ENCODE measurements at places on chromosomes 5 and 9. TPM values are rescaled to one million over a fixed set of nuclear protein-coding genes. Genes with fewer than 3 reads are reported as not detected.
A peak's percentile ranks its signal among the peaks of the same experiment; 100 is the strongest.

DNA sequence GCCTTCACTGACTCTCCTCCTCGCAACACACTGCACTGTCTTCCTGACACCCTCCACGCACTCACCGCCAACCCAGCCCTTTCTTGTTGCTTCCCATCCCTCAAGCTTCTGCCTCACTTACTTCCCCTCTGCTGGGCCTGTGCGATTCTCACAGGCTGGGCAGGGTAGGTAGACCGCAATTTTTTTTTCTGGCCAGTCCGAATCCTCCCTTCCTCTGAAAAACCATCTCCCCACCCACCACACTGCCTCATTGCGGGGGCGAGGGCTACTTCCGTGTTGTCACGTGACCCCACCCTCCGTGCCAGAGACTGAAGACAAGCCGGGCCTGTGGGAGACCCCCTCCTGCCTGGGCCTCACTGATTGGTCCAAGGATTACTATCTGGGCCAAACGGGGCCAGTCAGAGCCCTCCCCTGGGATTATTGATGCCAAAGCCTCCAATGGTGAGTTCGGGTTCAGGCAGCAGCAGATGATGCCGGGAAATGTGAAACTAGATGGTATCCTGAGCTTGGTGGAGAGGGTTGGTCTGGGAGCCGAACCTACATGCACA, 73.1 kb downstream of the STK10 start:
- peak; percentile 67 for DNase-seq

DNA sequence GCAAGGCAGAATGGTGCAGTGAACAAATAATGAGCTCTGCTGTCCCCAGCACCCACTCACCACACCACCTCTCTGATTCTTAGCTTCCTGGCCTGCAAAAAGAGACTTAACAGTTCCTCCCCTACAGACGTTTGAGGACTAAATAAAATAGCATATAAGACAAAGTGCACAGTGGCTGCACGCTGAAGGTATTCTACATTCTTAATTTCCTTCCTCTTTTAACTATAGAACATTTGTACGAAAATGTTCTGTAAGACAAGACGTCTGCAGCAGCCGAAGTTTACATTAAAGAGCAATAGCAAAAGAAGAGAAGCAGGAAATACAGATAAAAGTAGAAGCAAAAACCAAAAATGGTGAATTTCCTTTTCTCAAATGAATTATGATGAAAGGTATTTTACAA, 15.7 kb downstream of the FBN2 start:
- no peak for DNase-seq

The C9orf50 gene
- 0.23 TPM for total RNA-seq

DNA sequence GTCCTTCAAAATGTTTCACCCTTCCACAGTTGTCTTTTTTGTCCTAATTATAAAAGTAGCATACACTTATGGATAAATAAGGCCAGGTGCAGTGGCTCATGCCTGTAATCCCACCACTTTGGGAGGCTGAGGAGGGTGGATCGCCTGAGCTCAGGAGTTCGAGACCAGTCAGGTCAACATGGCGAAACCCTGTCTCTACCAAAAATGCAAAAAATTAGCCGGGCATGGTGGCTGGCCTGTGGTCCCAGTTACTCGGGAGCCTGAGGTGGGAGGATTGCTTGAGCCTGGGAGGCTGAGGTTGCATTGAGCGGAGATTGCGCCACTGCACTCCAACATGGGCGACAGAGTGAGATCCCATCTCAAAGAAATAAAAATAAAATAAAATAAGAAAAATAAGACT, 1.6 kb downstream of the C5orf52 start:
- DNase-seq, result no peak

DNA sequence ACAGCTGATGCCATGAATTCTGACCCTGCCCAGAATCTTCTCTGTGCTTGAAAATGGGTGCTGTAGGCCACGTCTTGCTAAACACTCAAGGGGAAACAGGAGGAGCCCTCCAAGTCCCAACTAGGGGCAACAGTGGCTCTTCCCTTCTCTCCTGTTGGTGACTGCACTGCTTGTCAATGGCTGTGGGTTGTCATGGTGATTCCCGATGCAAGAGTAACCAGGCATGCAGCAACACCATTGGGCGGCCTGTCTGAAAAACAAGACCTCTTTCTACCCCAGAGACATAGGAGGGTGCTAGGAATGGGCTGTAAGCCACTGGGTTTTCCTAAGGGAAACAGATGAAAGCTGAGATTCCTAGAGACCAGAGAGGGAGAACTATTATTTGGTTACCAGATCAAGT, 201.7 kb upstream of the PANK3 start:
- no peak for DNase-seq

The CCL21 gene
- total RNA-seq, result 2.2 TPM

The SLC34A3 gene
- total RNA-seq, result not detected

The GABRP gene
- total RNA-seq, result not detected

- DNase-seq, result no peak
These were observed 95.8 kb downstream of the LMNB1 start for GRCh38 chr5:126872561-126873354.

The FGFR4 gene
- total RNA-seq, result 64.4 TPM

- no peak for DNase-seq
These were observed 85.1 kb downstream of the SLC24A2 start for GRCh38 chr9:19703702-19704101.

GRCh38 chr9:130283539-130284248, 18.1 kb downstream of the HMCN2 start:
- DNase-seq, result no peak

DNA sequence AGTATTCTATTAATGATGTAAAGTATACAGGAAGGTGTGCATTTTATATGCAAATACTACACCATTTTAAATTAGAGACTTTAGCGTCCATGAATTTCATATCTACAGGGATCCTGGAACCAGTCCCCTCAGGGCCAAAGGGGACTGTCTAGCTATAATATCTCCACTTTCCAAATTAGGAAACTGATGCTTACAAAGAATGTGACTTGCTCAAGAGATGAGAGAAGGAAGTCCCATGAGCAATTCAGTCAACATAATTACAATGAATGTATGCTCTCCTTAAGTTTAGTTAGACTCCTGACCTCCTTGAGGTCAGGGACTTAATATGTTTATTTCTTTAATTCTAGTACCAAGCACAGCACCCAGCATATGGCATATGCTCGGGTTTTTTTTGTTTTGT, 23.7 kb downstream of the NIPBL start:
- no peak for DNase-seq

- no peak for DNase-seq
These were observed 34.5 kb upstream of the BASP1 start for GRCh38 chr5:17182981-17183380.

- peak; percentile 54 for DNase-seq
These were observed 36.6 kb upstream of the RAPGEF1 start for GRCh38 chr9:131776473-131776872.

DNA sequence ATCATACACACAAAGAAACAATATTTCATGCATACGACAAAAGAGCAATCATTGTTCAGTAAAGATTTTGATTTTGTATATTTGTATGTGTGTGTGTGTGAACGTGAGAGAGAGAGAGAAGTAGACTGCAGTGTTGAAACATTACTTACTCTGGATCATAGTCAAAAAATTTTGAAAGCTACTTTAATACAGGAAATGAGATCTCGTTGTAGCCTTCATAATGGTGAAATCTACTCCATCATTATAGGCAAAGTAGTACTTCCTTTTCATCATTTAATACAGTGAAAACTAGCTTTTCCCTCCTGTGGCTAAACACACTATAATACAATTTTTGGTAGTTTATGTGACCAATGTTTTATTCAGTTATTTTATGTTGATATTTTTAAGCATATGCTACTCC, 1427.7 kb upstream of the C9orf72 start:
- no peak for DNase-seq

- no peak for DNase-seq
These were observed 4.4 kb downstream of the PDCD1LG2 start for GRCh38 chr9:5514617-5515260.

The NINJ1 gene
- 31.2 TPM for total RNA-seq

DNA sequence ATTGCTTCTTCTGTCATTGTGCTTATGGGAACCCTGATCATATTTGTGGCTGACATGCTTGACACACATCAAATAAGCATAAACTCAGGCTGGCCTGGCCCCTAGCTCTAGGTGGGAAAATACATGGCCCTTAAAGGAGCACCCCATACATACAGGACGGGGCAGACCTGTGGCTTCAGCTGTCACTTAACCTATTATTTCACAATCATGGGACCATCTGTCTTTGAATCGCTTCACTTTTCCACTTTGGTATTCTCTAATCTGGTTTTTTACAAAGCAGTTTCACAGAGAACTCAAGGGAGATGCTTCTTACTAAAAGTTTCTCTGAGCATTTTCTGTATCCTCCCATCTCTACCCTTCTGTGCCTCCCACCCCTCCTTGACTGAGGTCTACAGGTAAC, 34.6 kb upstream of the LRRTM2 start:
- no peak for DNase-seq

GRCh38 chr5:57770039-57770438, 287.4 kb upstream of the ACTBL2 start:
- no peak for DNase-seq

- no peak for DNase-seq
These were observed 68.1 kb downstream of the SEMA6A start for GRCh38 chr5:116506488-116506887.

The PCDHB9 gene
- total RNA-seq, result 0.09 TPM

- DNase-seq, result no peak
These were observed 1.2 kb upstream of the YTHDC2 start for GRCh38 chr5:113512341-113512740.

DNA sequence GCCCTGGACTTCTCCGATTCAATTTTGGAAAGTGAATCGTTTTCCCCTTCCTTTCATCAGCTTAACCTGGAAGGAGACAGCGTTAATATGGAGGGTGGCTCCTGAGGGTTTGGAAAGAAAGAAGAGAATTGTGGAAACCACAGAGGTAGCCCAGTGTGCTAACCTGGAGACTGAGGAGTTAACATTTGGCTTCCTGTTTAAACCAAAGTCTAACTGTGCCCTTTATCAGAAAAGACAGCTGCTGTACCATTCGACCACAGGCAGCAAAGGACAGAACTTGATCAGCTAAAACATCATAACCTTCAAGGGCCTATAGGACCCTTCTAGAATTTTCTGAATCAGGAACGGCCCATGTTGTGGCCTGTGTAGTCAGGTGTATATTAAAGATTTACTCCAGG, 735 bp downstream of the IDNK start:
- no peak for DNase-seq

The LTC4S gene
- total RNA-seq, result 1.8 TPM

The SSBP2 gene
- total RNA-seq, result 10.1 TPM

DNA sequence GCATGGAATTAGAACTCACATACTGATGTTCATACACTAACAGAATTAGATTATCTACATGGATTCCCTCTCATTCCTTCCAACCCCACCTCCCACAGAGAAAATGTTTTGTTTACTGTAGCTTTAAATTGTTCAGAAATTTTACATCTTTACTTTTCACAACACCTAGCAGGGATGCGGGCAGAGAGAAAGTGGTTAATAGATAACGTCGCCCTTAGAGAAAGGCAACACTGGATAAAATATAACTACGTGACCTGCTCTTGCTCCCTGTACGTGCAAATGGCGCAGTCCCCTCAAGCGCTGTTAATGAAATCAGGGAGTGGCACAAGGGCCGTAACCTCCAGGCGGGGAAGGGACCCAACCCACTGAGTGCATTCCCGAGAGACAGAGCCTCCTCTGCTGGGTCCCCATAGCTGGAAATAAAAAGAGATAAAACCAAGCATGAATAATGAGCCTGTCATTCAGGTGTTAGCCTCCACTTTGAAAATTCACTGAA, 125.3 kb upstream of the DAPK1 start:
- peak; percentile 48 for DNase-seq

- no peak for DNase-seq
These were observed 13.1 kb upstream of the DCAF12 start for GRCh38 chr9:34139477-34140146.

DNA sequence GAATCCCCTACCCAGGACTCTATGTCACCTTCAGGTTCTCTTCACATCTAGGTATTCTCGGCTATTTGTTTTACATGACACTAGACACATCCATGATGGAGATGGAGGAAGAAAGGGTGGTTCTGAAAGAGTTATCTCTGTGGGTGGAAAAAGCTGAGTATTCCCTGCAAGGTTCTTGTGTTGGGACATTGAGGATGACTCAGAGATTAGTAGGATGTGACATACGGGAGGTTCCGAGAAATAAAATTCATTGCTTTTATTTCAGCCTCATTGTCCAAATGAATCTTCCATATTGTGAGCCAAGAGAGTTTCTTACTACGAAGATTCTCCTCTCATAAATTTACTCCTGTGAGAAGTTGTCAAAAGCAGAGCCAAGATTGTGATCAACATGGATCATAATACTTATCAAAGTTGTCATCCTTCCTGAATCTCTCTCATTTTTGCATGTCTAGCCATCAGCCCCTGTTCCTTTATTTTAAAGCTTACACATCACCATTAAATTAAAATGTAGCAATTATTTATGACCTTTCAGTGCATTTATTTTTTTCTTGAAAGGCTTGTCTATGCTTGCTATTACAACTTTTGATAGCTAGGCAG, 370.0 kb downstream of the PSAT1 start:
- DNase-seq, result no peak

GRCh38 chr9:15501179-15501578, 9.6 kb downstream of the PSIP1 start:
- DNase-seq, result no peak

DNA sequence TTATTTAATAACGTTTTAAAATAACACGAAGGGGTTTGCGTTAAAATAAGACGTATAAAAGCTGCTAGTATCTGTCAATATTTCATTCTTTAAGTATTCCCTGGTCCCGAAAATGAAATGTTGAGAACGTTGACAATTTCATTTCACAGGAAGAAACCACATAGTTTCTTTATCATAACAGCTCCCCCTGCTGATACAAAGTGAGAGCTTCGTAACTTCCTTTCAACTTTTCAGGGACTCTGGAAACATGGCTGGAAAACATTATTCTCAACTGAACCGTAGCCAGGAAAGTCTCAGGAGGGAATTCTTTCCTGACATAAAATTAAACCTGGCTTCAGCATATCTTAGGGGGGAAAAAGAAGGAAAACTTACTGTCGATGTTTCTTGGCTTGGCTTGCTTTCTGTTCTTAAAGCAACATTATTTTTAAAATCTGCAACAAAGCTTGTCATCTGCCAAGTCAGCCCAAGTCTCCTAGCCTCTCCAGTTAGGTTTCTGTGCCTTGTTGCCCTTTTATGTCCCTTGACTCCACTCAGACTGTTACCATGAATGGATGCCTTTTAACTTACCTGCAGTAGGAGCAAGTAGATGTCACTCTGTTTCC, 122.9 kb upstream of the DAB2 start:
- DNase-seq, result no peak

GRCh38 chr5:21806271-21806670, 1046.9 kb downstream of the CDH12 start:
- no peak for DNase-seq

The SLC4A9 gene
- not detected for total RNA-seq

DNA sequence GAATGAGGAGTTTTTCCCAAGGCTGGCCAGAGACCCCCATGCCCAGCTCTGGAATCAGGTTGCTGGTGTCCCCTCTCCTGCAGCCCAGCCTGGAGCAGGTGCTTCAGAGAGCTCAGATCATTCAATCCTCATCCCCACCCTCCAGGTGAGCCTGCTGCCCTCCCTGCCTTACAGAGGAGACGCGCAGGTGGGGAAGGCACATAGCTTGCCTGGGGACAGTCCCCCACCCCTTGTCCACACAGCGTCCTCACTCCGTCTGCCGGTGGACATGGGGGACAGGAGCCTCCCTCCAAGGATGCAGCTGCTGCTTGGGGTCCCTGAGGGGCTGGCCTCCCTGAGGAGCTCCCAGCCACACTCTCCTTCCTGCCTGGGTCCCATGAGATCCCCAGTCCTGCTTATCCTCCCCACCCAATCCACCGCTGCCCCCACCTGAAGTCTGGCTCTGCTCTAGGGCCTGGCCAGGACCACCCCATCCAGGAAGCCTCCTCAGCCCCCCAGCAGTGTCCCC, 17.1 kb upstream of the QSOX2 start:
- DNase-seq, result no peak

- DNase-seq, result no peak
These were observed 12.8 kb upstream of the MAN2A1 start for GRCh38 chr5:109676920-109677319.

The CATSPER3 gene
- total RNA-seq, result 0.33 TPM

The LCN15 gene
- total RNA-seq, result not detected
